ENCODE measurements at places on chromosomes 12 and 14. TPM values are rescaled to one million over a fixed set of nuclear protein-coding genes. Genes with fewer than 3 reads are reported as not detected.

DNA sequence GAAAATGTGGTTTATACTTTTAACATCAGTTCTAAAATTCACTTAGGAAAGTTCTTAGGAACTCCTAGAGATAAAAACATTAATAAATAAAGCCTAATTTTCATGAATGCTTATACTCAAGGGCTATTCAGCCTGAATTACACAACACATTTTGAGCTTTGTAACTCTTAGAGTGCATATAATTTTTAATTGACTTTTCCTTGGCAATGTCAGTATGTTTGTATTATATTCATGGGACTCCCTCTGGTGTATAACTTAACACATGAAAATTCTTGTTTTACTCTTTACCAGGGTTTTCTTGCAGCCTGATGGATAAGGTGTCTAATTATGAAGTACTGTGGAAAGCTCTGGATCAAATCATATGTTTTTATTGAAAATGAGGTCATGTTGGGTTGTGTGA is 150.6 kb upstream of the HMGA2 start:
- DNase-seq = no peak

DNA sequence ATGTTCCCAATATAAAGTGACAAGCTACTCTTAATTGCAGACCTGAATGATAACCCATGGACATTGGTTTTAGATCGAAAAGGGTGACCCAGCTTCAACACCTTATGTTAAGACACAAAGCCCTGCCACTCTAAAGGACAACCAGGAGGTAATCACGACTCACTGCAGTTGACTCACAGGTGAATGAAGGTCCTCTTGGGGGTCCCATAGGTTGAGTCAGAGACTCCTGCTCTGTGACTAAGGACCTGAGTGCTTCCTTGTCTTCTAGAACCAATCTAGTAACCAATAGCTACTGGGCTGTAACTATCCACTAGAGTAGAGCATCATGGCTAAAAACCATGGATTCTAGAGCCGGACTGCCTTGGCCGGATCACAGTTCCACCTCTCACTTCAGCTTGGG is 73.8 kb downstream of the KCNK10 start:
- no peak for DNase-seq

- DNase-seq = no peak
These were observed 145.8 kb downstream of the DICER1 start for GRCh38 chr14:95011445-95012006.

DNA sequence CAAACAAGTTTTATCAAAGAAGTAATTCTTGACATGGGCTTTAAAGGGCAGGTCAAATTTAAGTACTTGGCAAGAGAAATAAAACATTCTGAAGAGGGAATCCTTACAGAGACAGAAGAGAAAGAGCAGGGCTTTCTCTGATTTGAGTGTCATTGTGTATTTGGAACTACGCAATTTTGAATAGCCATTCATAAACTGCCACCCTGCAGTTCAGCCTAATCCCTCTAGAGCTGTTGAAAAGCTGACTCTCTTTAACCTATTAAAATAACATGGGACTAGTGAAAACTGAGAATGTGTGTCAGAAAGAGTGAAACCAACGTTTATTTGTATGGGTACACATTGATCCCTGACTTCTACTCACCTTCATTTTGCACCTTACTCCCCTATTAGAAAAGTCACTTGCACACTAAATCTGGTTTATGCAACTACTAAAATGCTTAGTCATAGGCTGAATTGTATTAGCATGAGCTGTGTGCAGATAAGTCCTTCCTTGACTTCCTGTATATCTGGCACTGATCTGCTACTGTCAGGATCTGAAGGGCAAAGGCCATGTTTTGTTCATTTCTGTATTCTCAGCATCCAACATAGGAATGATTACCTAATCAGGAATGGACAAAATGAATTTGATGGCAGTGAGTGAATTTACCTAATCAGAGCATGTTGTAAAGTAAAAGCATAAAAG is 458.9 kb downstream of the NOVA1 start:
- DNase-seq = no peak

- DNase-seq = no peak
These were observed 82.3 kb downstream of the TNFAIP2 start for GRCh38 chr14:103205541-103205906.

DNA sequence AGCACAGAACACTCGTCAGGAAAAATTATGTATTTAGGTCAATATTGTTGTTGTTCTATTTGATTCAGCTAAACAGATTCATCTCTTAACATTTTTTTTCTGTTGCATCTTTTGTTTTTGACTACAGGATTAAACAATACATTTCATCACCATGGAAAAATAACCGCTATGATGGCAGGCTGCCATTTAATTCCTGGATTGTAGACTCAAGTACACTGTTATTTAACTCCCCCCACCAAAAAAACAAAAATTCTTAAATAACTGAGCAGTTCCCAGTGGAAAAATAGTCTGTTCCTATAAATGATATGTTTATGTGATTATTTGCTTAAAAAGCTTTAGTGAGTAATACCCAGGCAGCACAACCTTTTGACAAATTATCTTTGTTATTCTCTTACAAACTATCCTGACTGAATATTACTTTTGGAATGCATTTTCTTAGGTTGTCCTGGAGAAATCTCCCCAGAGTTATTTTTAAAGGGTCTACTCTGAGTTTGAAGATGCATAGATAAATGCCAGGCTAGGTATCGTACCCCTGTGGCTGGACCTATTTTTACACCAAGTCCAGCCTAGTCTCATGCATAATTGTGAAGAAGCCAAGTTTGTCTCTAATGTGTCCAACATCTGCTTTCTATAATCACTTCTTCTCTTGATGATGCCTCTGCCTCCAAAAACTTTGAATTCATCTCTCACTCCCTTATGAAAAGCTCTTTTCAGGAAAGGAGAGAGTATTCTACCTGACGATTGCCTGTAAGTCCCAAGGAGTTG is 3.7 kb downstream of the KERA start:
- peak; percentile 94 for DNase-seq

- no peak for DNase-seq
These were observed 18.9 kb upstream of the COCH start for GRCh38 chr14:30855345-30856037.

- no peak for DNase-seq
These were observed 47.8 kb downstream of the ATL1 start for GRCh38 chr14:50607761-50608160.

DNA sequence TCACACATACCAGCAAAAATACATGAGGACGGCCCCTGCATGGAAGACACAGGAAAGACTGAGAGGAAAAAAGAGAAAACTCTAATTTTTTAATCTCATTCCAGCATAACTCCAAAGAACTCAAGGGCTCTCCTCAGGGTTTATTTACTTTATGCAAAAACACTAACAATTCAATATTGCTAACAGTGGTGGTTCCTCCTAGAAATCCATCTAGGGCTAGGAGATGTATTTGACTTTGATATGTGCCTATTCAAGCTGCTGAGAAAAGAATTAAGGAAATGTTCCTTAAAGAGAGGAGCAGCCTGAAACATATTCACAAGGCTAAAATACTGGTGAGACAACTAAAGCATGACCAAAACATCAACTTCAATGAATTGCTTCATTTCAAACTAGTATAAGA is 57.0 kb downstream of the SLC25A21 start:
- no peak for DNase-seq

DNA sequence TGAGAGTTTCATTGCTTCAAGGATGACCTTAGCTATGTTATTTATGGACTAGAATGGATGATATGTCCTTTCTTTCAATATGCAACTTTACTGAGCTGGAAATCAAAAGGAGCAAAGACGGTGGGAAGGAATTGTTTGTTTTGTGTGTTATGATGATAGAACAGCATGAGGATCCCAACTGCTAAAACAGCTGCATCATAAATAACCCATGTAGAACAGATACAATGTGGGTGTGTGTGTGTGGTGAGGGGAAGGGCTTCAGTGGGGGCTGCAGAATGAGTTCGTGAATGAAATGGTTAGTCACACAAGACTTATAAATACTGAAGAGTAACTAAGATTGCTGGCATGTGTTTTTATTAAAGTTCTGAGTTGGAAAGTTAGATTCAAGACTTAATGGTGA is 80.1 kb downstream of the DACT1 start:
- DNase-seq = peak; percentile 48

DNA sequence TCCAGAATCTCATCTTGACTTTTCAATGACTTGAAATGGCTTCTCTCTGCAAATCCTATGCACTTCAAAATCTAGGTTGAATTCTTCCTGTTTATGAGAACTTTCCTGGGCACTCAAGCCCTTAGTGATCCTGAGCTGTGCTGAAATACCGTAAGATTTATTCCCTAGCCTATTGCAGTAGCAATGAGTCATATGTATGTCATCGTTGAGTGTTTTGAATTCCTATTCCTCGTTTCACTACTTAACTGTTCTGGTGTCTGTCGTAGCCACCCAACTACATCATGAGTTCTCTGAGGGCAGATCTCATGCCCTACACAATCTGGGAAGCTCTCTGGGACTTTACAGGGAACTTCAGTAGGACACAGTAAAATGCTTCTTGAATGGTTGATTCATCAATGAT is 190.8 kb upstream of the TMEM132C start:
- DNase-seq = no peak

GRCh38 chr12:68352067-68352466 is 19.9 kb upstream of the MDM1 start:
- no peak for DNase-seq

DNA sequence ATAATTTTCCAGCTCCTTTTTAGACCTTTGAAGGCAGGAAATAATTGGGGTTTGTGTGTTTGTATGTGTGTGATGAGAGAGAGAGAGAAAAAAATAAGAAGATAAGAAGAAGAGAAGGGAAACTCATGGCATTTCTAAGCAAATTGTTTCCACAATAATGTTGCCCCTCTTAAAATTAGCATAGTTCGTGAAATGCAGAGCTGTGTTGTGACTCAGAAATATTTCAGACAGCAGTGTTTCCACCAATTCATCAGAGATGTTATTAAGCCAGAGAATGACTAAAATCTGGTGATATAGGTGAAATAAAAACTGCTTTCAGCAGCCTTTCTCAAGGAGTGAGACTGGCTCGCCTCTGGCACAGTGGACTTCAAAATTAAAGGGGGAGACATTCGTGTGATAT is 65.9 kb upstream of the ARHGAP5 start:
- DNase-seq = no peak

GRCh38 chr14:100246809-100247428 is 8.0 kb downstream of the YY1 start:
- DNase-seq = no peak

DNA sequence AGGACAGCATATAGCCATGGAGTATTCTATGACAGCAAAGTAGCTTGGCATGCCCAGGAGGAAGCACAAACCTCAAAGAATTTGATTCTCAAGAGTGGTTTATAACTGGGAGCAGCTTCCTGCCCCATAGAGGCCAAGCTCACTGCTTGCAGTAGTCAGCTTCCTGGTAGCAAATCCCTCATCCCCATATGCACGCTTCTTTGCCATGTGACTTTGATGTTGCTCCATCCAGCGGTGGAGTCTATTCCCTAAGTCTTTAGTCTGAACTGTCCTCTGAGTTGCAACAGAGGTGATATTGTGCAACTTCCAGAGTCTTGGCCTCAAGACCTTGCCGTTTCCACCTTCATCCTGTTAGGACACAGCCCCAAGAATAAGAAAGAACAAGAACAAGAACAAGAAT is 996.8 kb upstream of the TMEM132C start:
- peak; percentile 38 for DNase-seq

DNA sequence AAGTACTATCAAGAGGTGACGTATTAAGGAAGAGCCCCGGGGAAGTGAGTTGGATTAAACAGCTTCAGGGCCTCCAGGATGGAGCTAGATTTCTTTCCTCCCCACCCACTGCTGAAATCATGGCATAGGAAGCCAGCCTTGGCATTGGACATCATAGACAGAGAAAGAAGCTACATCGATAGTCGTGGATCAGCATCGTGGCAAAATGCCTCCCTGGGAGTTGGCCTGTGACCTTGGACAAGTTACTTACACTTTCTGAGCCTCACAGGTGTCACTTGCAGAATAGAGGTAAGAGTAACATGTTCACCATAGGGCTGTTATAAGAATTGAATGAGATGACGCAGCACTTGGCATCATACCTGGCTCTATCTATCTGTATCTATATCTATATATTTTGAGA is 5.9 kb downstream of the ANKRD33 start:
- DNase-seq = no peak

DNA sequence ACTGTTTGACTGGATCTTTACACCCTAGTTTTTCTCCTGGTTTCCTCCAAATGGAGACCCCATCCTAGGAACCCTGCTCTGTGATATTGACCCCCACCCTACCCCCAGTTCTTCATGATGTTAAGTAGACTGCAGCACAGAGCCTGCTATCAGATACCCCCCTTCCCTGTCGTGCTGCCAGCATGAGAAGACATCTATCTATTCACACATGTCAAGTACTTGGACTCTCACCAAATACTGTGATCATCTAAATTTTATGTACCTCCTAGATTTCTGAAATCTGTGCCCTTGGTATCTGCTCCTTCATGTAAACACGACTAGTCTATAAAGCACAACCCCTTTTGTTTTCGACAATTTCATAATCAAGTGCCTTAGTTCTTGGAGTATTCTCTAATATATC is 38.9 kb downstream of the FERMT2 start:
- no peak for DNase-seq

DNA sequence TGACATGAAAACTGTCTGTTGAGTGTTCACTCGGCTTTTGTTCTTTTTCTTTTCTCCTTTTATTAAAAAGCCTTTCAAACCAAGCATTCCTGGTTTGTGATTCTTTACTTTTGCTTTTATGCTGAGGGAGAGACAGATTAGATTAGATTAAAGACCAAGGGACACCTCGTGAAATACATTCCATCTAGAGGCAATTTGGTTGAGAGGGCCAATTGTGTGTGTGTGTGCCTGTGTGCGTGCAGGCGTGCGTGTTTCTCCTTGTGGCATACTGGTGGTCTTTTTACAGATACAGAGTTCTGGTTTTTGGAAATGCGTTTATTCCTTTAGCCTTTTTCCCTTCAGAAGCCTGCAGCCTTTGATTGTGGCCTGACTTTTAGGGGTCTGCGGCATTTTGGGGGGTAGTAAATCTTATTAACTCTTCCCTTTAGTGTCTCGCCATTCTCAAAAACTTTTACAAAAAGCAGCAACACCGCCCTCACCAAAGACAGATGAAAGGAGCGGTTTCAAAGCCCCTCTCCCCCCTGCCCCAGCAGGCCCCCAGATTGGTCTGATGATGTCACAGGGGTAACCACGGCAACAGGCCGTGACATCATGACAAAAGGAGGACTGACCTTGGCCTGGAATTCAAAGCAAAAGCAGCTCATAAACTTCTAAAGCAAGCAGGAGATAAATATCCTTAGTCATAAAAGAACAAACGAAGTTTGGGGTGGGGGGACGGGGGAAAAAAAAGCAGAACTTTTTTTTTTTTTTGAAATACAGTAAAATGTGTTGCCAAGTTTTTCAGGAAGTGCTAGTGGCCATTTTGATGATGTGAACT is 84.1 kb upstream of the TBX3 start:
- no peak for DNase-seq

GRCh38 chr12:70813559-70813958 is 107.0 kb downstream of the PTPRR start:
- no peak for DNase-seq

The TRMT5 gene
- polyA plus RNA-seq = 20.8 TPM

The SIX4 gene
- polyA plus RNA-seq = 14.6 TPM

The IFT81 gene
- polyA plus RNA-seq = 25.9 TPM

The ETNK1 gene
- polyA plus RNA-seq = 21.9 TPM

The CD63 gene
- polyA plus RNA-seq = 719 TPM

The GNB3 gene
- polyA plus RNA-seq = 10.3 TPM

The ARMH4 gene
- polyA plus RNA-seq = 9.3 TPM

The RPS26 gene
- polyA plus RNA-seq = 115 TPM

The GUCY2C gene
- 0.21 TPM for polyA plus RNA-seq

The RPS6KL1 gene
- polyA plus RNA-seq = 10.3 TPM

All from muscle of back (tissue), 13 donors.